ENCODE measurements at places on chromosomes 5 and 9.

DNA sequence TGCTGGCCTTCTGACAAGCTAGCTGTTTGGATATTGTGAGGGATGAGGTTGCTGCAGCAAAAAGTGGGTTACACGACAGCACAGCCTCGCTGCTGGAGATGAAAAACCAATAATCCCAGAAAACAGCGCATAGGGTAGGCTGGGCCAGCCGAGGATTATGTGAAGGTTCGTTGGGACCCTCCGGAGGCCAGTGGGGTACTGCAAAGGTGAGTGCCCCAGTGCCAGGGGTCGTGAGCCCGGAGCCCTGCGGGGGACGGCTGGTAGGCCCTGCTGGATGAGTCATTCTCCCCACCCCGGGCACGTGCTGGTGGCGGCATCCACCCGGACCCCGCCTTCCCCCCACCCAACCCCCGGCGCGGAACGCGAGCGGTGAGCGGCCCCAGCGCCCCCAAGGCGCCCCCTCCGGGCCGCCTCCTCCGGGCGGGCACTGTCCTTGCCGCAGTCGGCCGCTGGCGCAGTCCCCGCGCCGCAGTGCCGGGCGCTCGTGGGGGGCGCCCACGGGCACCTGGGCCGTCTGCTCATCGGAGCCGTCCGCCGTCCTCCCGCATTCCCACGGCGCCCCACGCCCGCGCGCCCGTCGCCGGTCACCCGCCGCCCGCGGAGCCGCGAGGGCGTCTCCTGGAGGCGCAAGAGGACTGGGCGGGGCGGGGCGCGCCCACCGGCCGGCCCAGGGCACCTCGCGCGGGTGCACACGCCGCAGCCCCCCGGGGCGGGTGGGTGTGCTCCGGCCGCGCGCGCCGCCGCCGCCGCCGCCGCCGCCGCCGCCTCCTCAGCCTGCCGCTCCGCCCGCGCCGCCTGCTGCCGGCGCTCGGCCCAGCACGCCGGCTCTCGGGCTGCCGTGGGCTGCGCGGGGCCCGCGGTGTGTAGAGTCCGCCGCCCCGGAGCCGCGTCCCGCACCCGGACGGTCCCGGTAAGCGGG lies at the start of gene PHF24:
Gene PHF24 (plus strand): TSS at position 794 of the 919 bp plus-strand sequence. CDS start 13,014 bp downstream, outside the sequence.
- DNase-seq = peak; percentile 4

- no peak for DNase-seq
Measured at GRCh38 chr5:150448334-150448733, 1.2 kb downstream of the RPS14 start.

DNA sequence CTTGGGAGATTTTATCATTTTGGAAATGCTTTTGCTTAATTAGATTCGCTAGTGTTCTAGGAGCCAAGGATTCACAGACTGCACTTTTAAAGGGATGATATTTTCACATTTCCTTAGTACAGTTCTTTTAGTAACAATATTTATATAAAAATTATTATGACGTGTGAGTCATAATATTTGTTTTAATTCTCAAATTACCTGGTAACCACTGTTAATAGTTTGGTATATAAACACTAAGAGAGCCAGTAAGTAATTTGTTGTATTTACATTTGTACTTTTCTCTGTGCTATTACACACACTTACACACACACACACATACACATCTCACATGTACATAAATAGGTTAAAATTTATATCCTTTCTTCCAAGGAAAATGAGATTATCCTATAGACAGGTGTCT lies 58.8 kb upstream of the RAD23B start:
- DNase-seq = no peak

DNA sequence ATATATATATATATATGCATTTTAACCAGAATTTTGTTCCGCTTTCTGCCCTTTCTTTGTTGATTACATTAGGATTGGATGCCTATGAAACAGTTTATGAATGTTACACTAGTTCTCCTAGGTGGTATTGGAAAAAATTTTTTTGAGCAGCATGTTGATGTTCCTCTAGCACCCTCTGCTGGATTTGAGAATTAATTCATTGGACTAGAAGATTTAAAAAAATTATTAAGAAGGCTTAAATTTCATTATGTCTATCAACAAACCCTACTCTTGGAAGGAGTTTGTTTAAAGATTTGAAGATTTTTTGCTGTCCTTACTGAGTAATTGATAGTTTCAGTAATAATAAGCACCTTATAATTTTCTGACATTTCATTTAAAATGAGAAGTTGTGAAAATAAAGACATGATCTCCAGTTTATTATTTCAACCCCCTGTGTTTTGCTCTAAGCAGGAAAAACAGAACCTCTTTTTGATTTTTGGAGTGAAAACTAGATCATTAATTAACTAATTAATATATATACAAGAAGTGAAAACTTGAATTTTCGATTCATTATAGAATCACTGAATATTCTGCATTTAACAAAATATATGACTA lies 89.6 kb downstream of the CCDC171 start:
- DNase-seq = peak; percentile 32

DNA sequence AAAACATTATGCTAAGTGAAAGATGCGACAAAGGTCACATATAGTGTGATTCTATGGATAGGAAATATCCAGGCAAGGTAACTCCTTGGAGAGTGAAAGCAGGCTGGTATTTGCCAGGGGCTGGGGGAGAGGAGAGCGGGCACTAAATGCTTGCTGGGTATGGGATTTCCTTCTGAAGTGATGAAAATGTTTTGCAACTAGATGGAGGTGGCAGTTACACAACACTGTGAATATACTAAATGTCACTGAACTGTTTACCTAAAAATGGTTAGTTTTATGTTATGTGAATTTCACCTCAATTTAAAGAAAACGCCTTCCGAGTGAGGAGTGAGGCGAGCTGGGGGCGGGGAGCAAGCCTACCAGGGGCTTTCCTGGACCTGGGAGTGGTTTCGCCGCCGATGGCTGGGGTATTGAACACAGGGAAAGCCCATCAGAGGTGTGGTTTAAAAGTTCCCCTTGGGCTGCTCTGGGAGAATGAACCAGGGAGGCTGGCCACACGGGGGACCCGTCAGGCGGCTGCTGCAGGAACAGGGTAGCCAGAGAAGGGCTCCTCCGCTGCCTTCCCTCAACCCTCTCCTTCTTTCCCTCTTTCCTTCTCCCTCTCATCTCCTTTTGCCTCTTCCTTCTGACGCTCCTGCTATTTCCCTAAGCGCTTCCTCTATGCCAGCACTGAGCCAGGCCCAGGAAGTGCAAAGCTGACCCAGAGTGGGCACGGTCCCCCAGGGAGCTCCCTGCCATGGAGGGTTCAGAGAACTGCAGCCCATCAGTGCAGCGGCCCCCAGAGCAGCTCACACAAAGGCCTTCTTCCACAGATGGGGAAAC lies 4.9 kb downstream of the AKNA start:
- peak; percentile 87 for DNase-seq

DNA sequence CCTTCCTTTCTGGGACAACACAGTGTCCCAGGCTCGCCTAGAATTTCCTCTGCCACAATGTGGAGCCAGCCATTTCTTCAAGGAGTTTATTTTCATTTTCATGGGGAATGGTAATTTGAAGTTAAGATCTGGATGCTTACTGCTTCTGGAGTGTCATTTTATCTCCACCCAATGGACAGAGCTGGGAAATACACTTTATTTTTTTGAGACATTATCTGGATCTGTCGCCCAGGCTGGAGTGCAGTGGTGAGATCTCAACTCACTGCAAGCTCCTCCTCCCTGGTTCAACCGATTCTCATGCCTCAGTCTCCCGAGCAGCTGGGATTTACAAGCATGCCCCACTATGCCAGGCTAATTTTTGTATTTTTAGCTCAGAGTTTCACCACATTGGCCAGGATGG lies 12.7 kb upstream of the THG1L start:
- peak; percentile 68 for DNase-seq

DNA sequence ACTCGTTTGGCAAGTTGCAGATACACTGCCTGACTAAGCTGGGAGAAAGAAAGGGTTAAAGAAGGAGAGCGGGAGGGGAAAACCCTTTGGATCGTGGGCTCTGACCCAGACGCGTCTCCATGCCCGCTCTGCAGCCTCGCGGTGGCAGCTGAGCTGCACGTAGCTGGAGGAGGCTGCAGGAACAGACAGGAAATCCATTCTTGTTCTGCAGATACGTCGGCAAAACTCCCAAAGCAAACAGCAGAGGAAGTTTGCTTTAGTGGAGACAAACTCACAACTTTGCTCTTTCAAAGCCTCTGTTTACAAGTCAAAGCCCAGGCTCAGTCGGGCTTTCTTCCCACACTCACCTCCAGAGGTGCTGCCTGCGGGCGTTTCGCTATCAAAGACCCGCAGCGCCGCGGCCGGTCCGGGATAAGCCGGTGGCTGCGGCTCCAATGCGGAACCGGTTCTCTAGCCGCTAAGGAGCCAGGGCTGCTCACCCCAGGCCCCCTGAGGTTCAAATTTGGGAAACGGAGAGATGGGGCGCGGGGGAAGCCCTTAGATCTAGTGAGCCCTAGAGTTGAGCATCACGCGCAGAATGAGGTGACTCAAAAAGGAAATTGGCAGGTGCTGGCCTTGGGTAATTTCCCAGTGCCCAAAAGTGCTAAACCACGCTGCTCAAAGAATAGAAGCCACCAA lies 60.7 kb downstream of the MAT2B start:
- DNase-seq = peak; percentile 22

Measured in CD4-positive, alpha-beta T cell treated with Interleukin-17A for 1 hour (primary cell).